ENCODE measurements at places on chromosomes 1 and 21. TPM values are rescaled to one million over a fixed set of nuclear protein-coding genes. Genes with fewer than 3 reads are reported as not detected.

GRCh38 chr1:51463561-51463960 lies 55.5 kb downstream of the EPS15 start:
- DNase-seq, result no peak

Gene KCNJ6
- total RNA-seq, result not detected

DNA sequence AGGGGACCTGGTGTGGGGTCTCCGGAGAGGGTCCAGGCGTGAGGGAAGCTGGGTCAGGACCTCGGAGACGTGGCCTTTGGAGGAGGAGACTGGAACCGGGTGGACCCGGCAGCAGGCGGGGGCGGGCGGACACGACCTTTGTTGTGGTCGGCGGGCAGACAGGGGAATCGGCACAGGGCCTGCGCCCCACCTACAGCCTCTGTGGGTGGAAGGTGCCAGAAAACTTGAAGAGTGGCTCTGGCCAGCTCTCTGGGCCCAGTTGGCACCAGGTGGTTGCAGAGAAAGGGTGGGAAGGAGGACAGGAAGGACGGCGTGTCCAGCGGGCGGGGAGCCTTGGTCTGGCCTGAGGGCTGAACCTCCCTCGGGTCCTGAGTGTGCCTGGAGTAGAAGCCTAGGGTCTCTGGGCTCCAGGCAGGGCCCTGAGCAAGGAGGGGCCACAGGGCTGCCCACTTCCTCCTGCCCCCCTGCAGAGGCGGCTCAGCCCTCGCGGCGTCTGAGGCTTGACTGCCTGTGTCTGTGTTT lies 7.7 kb upstream of the TTLL10 start:
- DNase-seq, result no peak

DNA sequence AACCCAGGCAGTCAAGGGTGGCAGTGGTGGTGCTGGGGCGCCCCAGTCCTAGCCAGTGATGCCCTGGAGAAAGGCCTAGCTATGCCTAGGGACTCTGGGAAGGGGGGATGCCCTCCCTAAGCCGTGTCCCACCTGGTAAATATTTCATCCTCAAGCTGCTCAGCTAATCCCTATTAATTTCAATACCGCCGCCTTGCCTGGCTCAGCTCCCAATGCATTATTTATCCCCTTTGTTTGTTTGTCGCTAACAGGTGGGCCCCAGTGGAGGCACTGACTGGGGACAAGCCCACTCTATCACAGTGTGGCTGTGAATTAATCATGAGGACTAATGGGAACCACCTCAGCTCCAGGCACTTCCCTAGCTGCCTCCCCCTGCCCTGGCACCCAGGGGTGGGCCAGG lies 22.5 kb downstream of the DMAP1 start:
- DNase-seq, result no peak

DNA sequence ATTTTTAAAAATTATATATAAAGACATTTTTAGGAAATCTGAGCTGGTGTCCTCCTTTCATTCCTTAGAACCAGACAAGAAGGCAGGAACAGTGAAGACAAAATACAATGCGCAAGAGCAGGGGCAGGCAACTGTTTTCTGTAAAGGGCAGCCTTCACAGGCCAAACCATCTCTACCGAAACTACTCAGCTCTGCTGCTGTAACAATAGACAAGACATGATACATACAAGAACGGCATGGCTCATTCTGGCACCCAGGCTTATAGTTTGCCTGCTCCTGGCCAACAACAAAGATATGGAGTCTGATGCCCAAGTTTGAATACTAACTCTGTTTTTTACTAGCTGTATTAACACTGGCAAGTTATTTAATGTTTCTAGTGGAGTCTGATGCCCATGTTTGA lies 232.0 kb downstream of the SMYD3 start:
- no peak for DNase-seq

DNA sequence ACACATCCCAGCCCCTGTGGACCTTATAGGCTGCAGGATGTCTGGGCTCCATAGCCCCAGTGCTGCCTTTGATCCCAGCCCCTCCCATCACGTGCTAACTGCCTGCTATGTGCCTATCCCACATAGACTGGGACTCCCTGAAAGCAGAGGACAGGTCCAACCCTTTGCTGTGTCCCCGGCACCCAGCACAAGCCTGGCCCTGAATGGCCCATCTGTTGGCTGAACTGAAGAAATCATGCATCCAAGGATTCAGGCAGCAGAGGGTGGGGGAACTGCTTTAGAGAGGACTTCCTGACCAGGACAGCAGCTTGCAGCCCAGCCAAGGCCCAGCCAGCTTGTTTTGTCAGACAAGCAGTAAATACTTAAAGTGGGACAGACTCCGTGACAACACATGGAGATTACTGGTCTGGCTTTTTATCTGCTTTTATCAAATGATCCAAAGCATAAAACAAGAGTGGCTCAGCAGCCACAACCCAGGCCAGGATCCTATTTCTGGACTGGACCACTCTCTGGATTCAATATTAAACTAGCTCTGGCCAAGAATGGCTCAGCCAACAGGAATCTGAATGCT lies 69.3 kb downstream of the GLIS1 start:
- no peak for DNase-seq

- no peak for DNase-seq
These were observed 5.6 kb upstream of the EIF4G3 start for GRCh38 chr1:21182181-21182731.

- no peak for DNase-seq
These were observed 177.8 kb downstream of the PTPRU start for GRCh38 chr1:29414086-29414485.

Gene STUM
- not detected for total RNA-seq

GRCh38 chr1:39332828-39333227 lies 128.3 kb downstream of the MACF1 start:
- DNase-seq, result no peak

DNA sequence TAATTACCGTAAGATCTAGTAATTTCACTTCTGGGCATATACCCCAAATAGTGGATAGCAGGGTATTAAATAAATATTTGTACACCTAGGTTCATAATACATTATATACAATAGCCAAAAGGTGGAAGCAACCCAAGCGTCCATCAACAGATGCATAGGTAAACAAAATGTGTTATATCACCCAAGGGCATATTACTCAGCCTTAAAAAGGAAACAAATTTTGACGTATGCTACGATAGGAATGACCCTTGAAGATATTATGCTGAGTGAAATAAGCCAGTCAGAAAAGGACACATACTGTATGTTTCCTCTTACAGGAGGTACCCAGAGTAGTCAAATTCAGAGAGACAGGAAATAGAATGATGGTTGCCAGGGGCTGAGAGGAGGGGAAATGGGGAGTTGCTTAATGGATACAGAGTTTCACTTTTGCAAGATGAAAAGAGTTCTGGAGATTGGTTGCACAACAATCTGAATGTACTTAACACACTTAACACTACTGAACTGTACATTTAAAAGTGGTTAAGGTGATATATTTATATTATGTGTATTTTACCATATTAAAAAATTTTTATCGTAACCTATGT lies 36.6 kb upstream of the KCTD3 start:
- no peak for DNase-seq

Gene FCGR2B
- not detected for total RNA-seq

Gene NBPF10
- 0.72 TPM for total RNA-seq

Gene SLC26A9
- total RNA-seq, result 0.06 TPM

Measured in NCI-H460 (cell line).